ENCODE measurements at places on chromosomes 4 and X.
A peak's percentile ranks its signal among the peaks of the same experiment; 100 is the strongest.

DNA sequence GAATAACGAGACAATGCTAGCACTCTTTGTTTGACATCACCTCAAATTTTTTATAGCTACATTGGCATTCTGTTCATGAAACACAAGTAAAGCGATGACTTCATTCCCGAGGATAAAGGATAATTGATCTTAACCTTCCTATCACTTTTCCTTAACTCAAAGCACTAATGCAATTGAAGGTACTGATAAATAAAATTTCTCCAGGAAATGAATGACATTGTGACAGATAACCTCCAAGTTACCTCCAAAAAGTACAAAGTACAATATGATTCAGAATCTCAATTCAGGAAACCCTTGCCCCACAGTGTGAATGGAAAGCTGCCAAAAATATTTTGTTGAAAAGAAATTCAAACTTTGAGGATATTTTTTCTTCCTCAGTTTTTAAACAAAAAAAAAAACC, 1.8 kb downstream of the PRSS12 start:
- no peak for DNase-seq

DNA sequence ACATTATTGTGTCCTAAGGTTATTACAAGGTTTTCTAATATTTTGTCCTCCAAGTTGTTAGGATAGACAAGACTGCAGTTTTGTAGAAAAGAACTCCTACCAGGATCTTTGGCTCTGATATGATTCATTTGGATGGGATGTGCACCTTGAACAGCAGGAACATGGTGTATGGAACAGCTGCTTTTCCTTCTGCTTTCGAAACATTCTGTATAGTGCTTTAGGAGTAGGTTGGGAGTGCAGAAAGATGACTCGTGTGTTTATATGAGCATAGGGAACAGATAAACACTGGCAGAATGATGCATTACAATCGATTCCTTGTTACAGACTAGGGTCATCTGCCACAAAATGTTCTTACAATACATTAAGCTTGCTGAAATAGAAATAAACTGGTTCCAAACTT, 790.1 kb downstream of the DMD start:
- no peak for DNase-seq

GRCh38 chr4:128635141-128635954, 174.2 kb upstream of the JADE1 start:
- DNase-seq = peak; percentile 91

DNA sequence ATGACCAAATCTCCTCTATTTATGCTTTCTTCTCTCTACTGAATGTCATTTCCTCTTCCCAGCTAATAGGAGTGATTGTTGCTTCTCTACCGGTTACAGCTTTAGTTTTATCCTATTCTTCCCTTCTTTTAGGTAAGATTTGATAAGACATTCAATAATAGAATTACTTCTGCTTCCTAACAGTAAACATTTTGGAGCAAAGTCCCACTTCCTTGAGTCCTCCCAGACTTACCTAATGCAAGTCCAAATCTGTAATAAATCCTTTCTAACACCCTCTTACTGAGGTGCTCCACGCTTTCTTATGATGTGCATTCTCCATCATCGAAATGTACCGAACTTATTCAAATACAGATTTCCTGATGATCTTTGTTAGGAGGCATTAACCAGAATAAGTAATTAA, 79.2 kb upstream of the GPM6A start:
- DNase-seq = no peak

- DNase-seq = peak; percentile 24
Measured at GRCh38 chr4:25258980-25259578, 25.2 kb downstream of the PI4K2B start.

DNA sequence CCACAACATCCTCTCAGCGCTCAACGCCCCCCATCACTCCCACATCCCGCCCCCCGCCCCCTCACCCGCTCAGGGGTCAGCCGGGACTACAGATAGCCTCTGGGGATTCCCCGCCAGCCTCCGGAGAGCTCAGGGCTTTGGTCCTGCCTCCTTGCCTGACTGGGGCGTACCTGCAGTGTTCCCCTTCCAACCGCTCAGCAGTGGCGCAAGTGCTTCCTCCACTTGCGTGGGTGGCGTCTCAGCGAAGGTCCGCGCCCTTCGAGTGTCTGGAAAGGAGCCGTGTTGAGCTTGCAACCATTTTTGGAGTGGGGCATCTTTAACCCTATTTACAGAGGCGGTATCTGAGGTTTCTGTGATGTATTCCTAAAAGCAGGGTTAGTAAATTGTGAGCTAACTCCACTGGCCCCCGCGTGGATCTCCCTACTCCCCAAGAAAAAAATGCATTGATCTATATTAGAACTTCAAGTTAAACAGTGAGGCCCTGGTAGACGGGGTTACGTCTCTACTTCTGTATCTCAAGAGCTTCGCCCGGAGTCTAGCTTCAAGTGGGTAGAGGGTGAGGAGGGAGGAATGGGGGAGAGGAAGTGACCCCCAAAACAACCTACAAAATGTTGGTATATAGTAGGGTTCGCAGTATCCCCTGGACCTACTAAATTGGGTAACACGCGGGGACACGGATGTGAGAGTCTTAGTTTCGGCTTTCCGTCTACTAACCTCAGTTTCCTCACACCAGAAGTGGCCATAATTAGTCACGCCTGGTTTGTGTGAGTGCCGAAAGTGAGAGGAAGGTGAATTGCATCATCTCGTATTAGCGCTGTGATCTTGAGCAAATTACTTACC, 16.1 kb downstream of the NKX3-2 start:
- no peak for DNase-seq

DNA sequence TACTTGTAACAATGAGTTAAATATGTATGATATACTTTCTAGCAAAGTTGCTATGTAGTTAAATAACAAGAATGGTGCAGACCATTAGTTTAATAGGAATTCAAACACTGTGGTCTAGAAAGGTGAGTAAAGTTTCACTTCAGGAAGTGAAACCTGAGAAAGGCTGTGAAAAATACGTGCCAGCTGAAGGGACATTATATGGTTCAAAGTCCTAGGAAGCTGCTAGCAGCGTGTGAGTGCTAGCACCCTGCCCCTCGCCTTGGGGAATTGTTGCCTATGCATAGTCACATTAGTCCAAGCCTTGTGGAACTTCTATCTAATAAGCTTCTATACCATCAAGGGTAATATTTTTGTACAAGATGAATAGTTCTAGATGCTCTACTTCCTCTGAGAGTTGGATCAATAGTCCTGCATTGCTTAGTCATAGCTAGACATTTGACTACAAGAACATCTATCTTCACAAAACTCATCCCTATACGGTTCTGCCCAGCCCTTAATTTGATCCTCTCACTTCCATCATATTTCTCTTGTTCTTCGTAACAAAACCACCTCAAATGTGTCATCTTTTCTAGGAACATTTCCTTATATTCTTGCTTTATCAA, 45.8 kb upstream of the ARSJ start:
- no peak for DNase-seq

All from fibroblast of the aortic adventitia (primary cell).